ENCODE measurements at places on chromosomes 5 and 9. TPM values are rescaled to one million over a fixed set of nuclear protein-coding genes. Genes with fewer than 3 reads are reported as not detected.

Gene SNAPC4
- 12.4 TPM for total RNA-seq

Gene BTNL8
- not detected for total RNA-seq

Gene PSMD5
- 58.9 TPM for total RNA-seq

Gene LIFR
- not detected for total RNA-seq

Gene FGD3
- 91.2 TPM for total RNA-seq

Gene GPR150
- 0.28 TPM for total RNA-seq

Gene MARCOL
- not detected for total RNA-seq

GRCh38 chr5:146586752-146587151 is 70.8 kb upstream of the GPR151 start:
- no peak for DNase-seq

DNA sequence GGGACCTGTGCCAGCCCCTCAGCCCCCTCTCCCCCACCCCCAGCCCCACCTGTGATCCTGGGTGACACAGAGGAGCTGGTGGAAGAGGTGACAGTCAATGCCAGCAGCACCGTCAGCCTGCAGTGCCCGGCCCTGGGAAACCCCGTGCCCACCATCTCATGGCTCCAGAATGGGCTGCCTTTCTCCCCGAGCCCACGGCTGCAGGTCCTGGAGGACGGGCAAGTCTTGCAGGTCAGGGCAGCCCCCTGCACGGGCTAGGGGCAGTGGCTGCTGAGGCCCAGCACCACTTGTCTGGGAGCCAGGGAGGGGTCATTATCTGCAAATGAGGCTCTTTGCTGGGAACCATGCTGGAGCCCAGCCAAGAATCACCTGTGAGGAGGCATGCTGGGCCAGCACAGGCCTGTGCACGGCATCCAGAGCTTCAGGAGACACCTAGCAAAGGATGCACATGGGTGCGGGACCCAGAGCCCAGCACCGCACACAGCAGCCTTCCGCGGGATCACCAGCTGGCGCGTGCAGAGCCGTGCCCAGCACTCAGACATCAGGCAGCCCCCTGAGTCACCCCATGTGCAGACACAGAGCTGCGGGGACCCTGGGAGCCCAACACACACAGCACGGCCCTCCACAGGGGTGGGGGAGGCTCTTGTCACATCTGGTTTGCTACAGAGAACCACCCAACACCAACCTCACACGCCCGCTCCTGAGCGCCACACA is 62.0 kb upstream of the ASS1 start:
- no peak for DNase-seq

DNA sequence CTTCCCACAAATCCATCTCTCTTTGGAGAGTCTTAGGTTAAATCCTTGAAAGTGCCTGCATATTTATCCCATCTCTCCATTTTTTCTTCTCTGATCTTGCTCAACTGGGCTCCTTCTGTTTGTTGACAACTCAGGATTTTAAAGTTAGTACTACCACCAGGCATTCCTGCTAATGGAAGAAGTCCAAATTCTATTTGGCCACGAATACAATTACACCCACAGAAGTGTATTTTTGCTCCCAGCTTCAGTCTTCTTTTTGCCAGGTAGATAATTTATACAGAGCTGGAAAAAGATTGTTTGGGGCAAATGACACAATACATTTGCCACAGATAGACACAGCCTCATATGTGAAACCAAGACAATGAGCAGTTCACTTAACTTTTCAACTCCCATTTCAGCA is 74.8 kb downstream of the CETN3 start:
- no peak for DNase-seq

GRCh38 chr9:13800776-13801175 is 513.2 kb downstream of the NFIB start:
- no peak for DNase-seq
